CD4-positive, alpha-beta T cell treated with Interleukin-12 subunit alpha and Interleukin-12 subunit beta, for 1 hour (primary cell): ENCODE measurements at places on chromosomes 11 and 22.

DNA sequence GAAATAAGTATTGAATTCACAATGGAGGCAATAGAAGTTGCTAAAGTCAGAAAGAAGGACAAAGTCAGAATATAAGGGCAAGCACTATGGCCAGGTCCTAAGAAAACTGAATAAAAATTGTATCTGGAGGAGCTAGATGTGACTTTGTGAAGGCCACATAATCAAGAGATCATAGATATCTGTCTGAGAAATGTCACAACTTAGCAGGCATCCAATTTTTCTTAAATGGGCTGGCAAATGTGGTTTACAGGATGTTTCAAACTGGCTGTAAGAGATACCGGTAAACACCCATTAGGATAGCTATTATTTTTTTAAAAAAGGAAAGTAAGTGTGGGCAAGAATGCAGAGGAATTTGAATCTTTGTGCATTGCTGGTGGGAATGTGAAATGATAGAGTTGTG lies 303.1 kb upstream of the CHORDC1 start:
- no peak for DNase-seq

DNA sequence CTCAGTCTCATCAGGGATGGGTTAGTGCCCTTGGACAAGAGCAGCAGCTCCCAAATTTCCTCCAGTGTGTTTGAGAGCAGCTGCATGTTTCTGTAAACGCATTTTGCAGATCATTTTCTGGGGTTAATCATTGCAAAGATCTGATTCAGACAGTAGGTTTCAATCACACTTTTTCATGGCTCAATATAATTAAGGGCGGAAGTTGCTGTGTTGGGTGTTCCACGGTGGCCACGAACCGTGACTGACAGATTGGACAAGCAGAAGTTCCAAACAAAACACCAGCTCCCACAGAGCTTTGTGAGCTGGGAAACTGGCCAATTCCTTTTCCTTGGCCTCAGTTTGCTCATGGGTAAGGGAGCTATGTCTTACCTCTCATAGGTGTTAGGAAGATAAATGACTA lies 8.4 kb upstream of the RASSF10 start:
- DNase-seq, result no peak

GRCh38 chr11:29534836-29535235 lies 482.0 kb downstream of the KCNA4 start:
- no peak for DNase-seq

DNA sequence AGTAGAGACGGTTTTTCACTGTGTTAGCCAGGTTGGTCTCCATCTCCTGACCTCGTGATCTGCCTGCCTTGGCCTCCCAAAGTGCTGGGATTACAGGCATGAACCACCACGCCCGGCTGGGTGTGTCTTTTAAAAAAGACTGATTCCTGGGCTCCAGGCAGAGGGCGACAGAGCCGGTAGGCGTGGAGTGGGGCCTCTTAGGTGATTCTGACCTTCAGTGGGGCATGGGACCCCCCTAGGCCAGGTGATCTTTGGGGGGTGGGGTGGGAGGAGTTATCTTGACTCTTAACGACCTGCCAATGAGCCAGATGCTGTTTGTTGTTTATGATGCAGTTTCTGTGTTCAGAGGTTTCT lies 12.9 kb upstream of the SORL1-AS1 start:
- no peak for DNase-seq

DNA sequence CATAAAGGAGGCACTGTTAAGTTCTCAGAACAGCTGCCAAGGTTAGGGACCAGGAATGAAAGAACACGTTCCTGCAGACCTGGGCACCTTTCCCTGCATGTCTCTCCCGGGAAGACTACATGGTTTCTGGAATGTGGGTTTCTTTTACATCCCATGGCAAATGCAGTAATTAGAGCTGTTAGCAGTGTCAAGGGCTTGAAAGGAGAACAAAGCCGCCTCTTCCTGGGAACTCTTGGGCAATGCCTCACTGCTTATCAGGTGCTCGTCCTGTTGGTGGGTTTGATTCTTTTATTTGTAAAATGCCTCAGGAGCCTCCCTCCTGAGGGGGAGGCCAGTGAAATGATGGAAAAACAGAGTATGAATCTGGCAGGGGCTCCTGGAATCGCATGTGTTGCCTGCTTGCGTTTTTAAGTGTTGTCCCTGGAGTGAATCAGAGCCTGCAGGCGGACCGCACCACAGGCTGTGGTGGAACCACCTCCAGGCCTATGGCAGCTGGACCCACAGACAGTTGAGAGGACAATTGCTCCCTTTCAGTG lies 723 bp upstream of the C22orf31 start:
- DNase-seq, result no peak

DNA sequence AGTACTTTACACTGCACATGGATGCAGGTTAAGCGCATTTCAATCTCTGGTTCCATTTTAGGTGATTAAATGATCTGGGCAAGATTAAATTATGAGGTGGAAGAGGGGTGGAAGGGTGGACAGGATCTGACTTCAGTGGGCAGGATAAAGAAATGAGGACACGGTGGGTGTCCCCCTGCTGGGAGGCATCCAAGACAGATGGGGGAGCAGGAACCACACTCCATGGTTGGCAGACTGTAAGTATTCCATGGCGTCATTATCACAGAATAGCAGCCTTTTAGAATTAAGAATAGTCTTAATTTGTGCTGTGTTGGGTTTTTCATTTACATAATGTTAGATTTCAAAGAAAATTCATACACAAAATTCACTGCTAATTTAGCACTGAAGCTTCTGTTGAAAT lies 7.6 kb upstream of the SORL1 start:
- DNase-seq, result no peak

DNA sequence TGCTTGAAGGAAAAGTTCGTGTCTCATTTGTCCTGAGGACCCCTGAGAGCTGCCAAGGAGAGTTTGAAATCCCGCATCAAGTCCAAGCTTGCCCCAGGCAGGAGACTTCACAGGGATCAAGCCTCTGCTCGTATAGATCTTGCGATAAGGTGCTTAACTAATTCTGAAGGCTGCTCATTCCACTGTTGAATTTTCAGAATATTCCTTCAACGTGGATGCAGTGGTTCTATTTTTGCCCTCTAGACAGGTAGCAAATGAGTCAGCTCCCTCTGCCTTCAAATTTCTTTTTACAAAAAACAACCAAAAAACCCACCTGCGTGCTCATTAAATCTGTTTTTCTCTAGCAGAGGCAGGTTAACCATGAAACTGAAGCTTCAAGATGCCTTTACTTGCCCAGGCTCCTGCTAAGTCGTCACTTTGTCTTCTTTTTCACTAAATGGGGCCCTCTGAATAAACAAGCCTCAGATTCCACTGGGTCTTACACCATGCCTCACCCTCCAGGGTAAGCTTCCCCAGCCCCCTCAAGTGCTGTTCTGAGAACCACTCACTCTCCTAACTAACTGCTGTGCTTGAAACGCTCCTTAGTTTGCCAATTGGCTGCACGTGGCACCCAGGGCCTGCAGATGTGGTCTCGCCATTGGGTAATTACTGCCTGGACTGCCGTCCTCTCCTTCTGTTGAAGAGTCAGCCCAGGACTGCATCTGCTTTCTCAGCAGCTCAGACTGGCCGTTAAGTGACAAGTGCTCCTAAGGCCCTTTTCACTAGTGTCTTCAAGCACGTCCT lies 105.0 kb downstream of the TRPC6 start:
- DNase-seq, result no peak

DNA sequence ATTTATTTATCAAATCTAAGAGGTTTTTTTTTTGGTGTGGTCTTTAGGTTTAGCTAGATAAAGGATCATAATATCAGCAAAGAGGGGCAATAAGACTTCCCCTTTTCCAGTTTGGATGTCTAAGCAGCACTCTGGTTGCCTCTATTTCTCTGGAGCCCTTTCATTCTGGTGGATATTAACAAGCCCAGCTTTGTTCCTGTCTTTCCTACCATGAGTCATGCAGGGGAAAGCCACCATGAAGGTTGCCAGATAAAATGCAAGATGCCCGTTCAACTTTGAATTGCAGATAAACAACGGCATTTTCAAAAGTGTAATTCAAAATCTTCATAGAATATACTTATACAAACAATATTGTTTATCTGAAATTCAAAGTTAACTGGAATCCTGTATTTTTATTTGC lies 143.6 kb downstream of the ADAMTS15 start:
- DNase-seq, result no peak

GRCh38 chr11:73340164-73340563 lies 32.1 kb downstream of the ARHGEF17 start:
- DNase-seq, result no peak

GRCh38 chr11:43497144-43497543 lies 138.4 kb downstream of the TTC17 start:
- DNase-seq, result no peak

DNA sequence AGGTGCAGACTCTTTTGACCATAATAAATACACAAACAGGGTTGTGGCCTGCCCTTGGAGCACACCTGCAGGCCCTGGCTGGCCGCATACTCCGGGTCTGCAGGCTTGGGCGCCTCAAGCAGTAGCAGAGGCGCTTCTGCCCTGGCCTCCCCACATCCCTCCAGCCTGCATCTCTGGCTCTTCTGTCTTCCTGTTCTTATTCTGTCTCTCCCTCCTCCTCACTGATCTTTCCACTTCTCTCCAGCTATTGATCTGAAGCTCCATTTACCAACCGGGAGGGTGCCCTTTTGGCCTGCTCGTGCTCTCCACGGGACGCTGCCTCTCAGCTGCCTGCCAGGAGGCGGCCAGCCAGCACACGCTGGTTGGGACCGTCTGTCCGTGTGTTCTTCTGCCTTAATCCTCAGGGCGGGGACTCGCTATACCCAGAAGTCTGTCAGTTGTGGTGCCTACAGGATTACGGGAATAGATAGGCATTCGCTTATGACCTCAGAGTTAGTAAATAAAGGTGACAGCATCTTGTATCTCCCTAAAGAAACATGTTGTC lies 5.2 kb downstream of the UPB1 start:
- DNase-seq, result no peak

GRCh38 chr22:21628386-21629254 lies 1.2 kb downstream of the YDJC start:
- DNase-seq, result no peak

DNA sequence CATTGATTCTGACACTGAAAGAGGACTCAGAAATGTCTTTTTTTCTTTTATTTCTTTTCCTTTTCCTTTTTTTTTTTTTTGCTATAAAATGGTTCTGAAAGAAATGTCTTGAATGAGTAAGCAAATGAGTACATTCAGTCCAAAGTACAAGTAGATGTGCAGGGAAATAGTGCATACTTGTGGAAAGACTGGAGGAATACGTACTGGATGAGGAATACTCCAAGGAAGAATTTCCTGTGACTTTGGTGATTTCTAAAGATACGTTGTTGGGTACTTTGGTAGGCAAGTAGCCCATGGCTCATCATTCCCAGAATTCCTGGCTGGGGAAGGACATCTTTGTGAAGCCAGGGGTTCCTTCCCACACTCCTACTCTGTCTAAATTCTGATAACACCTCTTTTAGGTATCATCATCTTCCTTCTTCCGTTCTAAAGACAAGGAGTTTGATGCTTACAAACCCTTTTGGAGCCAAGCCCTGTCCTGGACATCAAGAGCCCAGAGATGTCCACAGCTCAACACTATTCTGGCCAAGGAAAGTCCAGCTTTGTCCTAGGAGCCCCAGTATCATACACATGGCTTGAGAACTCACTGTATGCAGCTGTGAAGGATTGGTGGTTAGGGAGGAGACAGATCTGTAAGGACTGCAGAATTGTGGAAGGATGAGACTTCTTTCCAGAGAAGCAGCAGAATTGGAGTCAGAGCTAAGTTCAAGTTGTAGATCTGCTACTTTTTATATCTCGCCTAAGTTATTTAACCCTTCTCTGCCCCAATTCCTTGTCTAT lies 4.8 kb upstream of the NUP98 start:
- DNase-seq, result no peak

- DNase-seq, result no peak
Measured at GRCh38 chr11:120749395-120749794, 237.8 kb downstream of the GRIK4 start.

DNA sequence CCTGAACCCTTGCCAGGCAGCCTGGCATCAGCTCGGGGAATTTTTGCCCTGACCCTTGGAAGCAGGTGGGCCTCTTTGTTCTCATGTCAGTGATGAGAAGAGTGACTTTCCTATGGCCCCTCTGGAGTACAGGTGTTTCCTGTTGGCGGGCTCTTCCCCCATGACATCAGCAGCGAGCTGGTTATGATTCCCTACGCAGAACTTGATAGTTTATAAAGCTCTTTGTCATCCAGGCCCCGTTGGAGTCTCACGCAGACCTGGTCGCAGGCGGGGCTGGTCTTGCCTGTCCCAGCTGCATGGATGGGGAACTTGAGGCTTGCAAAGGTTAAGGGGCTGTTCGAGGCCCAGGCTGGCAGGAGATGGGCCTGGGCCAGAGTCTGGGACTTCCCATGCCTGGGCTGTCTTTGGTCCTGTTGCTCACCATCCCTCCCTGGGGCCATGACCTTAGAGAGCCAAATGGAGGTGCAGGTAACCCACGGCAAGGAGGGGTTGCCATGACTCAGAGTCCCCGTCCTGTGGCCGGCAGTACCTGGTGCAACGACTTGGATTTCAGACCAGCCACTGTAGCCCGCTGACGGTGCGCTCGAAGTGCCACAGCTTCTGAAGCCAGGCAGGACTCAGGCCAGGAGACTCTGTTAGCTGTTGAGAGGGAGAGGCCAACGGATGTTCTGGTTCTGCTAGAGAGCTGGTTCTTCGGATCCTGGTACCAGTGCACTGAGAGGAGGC lies 45.9 kb upstream of the PPP6R3 start:
- no peak for DNase-seq

DNA sequence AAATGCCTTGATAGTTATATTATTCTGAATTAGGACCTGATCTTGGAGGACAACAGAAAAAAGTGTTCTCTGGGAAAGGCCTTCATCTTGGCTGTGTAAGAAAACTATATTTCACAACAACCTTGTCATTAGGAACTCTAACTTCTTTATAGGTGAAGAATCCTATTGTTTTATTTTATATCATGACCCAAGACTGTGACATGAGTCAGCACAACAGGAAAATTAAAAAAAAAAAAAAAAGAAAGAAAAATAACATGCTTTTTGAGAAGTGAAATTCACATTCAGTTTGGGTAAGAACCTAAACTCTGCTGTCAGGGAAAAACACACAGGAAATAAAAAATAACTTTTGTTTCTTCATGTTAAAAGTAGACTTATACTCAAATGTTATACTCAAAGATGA lies 11.7 kb upstream of the FOLR2 start:
- DNase-seq, result no peak

- no peak for DNase-seq
Measured at GRCh38 chr22:29463629-29464028, 16.4 kb upstream of the NEFH start.

- DNase-seq, result no peak
Measured at GRCh38 chr11:76706667-76707066, 36.1 kb upstream of the LRRC32 start.

- DNase-seq, result no peak
Measured at GRCh38 chr11:84289381-84289906, 1003.3 kb upstream of the CCDC90B start.

GRCh38 chr22:44204739-44205515 lies 24.2 kb downstream of the PARVG start:
- no peak for DNase-seq

- DNase-seq, result no peak
Measured at GRCh38 chr11:11967669-11968510, 40.5 kb downstream of the DKK3 start.

- no peak for DNase-seq
Measured at GRCh38 chr22:36086170-36086490, 57.5 kb upstream of the RBFOX2 start.
